ENCODE measurements at places on chromosomes 12 and 14.

GRCh38 chr12:15728118-15728598 is 61.0 kb downstream of the EPS8 start:
- DNase-seq, result no peak

GRCh38 chr12:85627584-85627983 is 208.6 kb downstream of the RASSF9 start:
- no peak for DNase-seq

DNA sequence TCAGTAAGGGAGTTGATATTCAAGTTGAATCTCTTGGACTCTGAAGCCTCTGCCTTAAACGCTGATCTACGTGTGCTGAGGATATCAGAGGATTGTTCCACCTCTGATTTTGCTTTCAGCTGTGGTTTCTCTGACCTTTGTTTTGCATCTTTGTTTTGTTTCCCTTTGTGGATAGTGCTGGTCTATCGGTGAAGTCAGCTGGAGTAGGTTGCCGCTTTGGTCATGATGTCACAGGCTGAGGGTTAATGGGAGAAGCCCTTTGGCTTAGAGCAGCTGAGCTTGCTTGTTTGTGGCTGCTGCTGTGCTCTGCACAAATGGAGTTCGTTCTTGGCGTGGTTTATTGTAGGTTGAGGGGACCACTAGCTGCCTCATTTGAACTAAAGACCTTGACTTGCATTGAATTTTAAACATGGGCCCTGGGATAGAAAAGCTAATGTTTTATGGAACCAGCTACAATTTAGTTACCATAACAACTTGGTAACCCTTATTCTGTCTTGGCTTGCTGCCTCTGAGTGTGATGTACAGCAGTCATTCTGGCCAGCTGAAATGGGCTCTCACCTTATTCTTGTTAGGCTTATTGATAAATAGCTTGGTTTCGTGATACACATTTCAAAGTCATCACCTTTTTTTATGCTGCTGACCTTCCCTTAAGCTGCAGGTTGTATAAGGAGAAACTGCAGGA is 284.5 kb upstream of the E2F7 start:
- no peak for DNase-seq

DNA sequence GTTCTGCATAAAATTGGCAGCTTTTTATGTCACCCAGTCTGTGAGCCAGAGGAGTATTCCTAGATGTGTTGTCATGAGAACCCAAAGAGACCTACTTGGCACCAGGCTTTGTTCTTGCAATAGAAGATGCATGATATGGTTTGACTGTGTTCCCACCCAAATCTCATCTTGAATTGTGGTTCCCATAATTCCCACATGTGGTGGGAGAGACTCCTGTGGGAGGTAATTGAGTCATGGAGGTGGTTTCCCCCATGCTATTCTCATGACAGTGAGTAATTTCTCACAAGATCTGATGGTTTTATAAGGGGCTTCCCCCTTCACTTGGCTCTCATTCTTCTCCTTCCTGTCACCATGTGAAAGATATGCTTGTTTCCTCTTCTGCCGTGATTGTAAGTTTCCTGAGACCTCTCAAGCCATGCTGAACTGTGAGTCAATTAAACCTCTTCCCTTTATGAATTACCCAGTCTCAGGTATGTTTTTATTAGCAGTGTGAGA is 572.0 kb upstream of the ATP2B1 start:
- no peak for DNase-seq

GRCh38 chr12:52371716-52372115 is 4.4 kb upstream of the KRT85 start:
- DNase-seq, result no peak

GRCh38 chr12:60399064-60399463 is 803.2 kb downstream of the SLC16A7 start:
- no peak for DNase-seq

DNA sequence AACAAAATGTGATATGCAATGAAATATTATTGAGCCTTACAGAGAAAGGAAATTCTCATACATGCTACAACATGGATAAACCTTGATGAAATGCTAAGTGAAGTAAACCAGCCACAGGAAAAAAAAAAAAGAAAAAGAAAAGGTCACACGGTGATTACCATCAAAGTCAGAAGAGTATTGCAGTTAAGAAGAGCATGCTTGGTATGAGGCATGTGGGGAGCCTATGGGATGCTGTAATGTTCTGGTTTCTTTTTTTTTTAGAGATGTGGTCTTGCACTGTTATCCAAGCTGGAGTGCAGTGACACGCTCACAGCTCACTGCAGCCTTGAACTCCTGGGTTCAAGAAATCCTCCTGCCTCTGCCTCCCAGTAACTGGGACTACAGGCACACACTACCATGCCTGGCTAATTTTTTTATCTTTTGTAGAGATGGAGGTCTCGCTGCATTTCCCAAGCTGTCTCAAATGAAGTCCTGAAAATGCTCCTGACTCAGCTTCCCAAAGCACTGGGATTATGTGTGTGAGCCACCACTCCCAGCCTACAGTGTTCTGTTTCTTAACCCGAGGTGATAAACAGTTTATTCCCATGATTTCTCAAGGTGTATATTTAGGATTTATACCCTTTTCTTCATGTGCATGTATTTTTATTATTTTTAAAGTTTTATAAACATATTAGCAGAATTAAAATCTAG is 96.2 kb downstream of the SEC23A start:
- DNase-seq, result no peak
